ENCODE measurements at places on chromosomes 1 and 21.
A peak's percentile ranks its signal among the peaks of the same experiment; 100 is the strongest.

DNA sequence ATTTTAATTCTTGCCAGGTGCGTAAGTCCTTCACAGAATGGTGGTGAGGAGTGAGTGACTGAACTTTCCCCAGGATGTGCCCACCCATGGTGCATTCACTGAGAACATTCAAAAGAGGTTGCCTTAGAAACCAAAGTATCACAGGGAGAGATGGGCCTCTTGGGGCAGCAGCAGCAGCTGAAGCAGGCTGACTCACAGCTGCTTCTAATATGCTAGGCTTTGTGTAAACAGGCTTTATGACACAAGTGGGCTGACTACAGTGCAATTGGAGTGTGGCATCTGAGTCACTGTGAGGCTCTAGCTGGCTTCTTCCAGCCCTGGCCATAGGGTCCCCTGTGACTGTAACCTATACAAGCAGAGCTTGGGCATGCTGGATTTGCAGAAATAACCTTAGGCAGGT, 12.6 kb downstream of the PIGP start:
- DNase-seq: peak; percentile 96

DNA sequence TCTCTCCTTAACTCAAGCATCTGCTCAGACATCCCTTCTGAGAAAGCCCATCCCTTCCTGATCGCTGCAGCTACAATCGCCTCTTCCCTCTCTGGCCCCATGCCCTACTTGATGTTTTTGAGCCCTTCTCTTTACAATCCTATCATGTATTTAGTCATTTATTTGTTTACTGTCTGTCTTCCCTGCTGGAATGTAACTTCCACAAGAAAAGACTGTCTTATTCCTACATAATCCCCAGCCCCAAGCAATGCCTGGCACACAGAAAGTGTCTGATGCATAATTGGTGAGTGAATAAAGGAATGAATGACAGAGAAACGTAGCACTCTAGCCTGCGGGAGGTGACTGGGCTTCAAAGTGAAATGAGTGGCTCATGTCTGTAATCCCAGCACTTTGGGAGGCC, 25.4 kb downstream of the ECE1 start:
- peak; percentile 79 for DNase-seq

DNA sequence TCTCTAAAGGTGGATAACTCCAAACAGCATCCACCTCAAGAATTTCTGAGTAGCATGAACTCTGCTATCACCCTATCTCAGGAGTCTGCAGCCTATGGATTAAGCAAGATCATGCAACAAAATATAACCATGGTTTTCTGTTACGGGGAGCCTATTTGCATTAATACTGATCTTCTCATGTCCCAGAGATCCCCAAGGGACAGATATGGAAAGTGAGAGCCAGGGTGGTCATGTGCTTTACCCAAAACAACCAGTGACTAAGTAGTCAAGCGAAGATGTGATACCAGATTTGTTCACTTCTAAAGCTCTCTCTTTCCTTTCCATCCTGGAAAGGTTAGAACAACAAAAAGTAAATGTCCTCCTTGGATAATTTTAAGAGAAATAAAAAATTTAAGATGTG, 125.1 kb downstream of the PRRX1 start:
- DNase-seq: no peak

DNA sequence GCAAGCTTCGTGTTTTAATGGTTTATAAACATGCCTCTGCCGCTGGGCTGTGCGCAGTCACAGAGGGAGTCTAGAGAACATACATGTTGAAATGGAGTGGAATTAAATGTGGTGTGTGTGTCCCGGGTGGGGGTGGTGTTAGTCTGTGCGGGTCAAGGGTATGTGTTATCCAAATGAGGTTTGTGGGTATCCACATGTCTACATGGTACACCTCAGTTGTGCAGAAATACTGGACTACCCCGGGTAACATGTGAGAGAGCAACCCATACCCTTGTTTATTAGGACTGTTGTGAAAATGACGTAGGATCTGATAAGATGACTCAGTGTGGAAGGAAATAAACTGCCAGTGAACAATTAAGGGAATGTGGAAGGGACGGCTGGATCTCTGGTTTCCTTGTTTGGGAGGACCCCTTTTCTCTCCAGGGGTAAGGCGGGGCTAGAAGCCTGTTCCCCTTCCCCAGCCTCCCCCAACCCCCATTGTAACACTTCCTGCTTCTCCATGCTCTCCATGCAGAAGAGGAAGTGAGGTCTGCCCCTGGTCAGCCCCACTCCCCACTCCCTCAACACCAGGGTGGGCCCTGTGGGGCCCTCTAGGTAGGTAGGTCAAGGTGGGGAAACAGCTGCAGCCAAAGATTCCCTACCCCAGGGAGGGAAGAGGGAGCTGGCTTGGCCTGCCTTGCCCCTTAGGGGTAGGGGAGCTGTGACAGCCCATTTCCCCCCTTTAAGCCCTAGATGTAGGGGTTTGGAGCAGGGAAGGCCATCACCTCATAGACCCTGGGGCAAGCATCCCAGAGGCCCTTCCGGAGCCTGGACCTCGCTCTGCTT, 690 bp downstream of the EPS8L3 start:
- DNase-seq: peak; percentile 81

DNA sequence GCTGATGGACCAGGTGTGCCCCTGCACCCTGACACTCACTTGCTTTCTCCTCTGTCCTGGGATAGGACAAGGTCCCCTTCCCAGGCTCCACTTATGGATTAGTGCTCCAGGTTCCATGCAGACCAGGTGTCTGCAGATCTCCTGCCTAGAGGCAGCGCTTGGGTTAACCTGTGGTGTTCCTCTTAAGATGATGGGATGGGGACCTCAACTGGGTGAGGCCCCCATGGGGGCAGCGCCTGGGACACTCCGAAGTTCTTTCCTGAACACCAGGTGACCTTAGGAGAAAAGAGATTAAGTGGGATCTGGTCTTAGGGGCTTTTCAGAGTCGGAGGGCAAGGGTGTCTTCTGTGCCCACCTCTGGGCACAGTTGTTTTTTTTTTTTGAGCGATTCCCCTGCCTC, 21.2 kb downstream of the TNNT2 start:
- no peak for DNase-seq

DNA sequence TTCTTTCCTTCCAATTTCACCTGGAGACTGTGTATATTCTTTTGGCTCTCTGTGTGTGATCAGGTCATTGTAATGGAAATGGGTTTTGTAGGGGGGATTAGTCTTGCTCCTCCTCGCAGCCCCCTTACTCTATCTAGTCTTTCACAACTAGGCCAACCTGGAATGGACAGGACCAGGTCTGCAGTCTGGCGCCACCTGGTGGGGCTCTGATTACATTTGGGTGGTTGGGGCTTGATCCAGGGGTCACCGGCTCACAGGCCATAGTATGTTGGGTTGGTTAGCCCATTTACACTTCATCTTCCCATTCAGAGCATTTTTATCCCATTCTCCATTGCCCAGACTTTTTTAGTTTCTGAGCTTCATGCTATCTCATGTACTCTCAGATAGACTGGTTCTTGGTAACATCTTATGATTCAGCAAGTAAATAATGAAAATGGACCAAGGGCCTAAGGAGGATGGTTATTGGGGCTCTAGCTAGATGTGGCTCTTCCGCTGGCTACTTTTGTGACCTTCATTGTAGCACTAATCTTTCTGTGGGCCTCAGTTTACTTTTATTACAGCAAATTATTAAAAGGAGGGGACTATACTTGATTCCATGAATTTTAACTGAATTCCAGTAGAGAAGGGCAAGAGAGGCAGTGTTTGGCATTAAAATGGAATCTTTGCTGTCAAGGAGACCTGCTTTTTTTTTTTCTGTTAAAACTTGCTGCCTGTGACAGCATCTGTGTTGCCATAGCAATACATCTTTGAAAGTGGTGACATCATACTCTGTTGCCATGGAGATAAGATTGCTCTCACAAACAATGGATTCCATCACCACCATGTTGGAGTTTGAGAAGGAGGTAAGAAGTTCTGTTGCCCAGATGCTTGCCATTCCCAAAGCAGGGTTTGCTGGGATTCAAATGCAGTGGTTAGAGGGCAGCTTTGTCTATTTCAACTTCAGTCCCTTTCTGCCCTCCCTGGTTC, 150.1 kb downstream of the PLXNA2 start:
- DNase-seq: peak; percentile 61

GRCh38 chr1:86409416-86410021, 13.4 kb upstream of the ODF2L start:
- DNase-seq: peak; percentile 16

DNA sequence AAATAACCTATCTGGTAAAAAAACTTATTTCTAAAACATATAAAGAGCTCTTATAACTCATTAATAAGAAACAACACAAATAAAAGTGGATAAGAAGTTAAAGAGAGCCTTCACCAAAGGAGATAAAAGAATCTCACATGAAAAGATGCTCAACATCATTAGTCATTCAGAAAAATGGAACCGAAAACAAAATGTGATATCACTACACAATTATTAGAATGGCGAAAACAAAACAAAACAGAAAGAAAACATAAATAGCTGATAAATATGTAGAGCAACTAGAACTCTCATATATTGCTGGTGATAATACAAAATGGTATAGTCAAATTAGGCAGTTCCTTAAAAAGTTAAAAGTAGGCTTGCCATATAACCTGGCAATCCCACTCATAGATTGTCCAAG, 1109.3 kb downstream of the PLA2G4A start:
- no peak for DNase-seq

- no peak for DNase-seq
These were observed 1.4 kb upstream of the SKI start for GRCh38 chr1:2226525-2227345.

DNA sequence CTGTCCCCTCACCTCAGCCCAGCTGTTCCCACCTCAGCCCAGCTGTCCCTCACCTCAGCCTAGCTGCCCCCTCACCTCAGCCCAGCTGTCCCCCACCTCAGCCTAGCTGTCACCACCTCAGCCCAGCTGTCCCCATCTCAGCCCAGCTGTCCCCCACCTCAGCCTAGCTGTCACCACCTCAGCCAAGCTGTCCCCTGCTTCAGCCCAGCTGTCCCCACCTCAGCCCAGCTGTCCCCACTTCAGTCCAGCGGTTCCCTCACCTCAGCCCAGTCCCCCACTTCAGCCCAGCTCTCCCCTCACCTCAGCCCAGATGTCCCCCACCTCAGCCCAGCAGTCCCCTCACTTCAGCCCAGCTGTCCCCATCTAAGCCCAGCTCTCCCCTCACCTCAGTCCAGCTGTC, 88.4 kb upstream of the CSF3R start:
- no peak for DNase-seq

GRCh38 chr1:33429332-33429731, 1.6 kb downstream of the PHC2 start:
- DNase-seq: no peak

- DNase-seq: no peak
These were observed 19.7 kb downstream of the RGS1 start for GRCh38 chr1:192595299-192595698.

- peak; percentile 64 for DNase-seq
These were observed 292.7 kb downstream of the TPR start for GRCh38 chr1:186082235-186082937.

DNA sequence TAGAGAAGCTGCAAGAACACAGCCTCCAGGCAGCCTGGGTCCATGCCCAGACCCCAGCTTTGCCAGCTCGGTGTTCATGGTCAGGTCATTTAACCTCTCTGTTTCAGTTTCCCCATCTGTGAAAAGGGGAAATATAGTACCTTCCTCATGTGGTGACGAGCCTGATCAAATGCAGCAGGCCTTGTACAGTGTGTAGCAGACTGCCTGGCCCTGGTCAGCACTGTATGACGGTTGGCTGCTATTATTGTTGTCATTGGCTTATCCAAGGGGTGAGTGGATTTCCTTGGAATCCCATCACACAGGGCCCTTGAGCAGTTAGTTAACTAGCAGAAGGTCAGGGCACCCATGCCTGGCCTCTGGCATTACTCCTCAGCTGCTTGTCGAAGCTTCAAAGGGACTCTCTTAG, 6.6 kb upstream of the TMEM51 start:
- DNase-seq: no peak
